K562 (cell line): ENCODE measurements at places on chromosomes 13 and 19. TPM values are rescaled to one million over a fixed set of nuclear protein-coding genes. Genes with fewer than 3 reads are reported as not detected.

FGF22 gene
- 0.58 and 0.86 TPM in 2 replicates for total RNA-seq

KISS1R gene
- 36.2 and 39.4 TPM in 2 replicates for total RNA-seq

C1QTNF9B gene
- total RNA-seq: 0.25 and 0.38 TPM in 2 replicates

TMEM205 gene
- total RNA-seq: 44.1 and 45.6 TPM in 2 replicates

ZSCAN4 gene
- total RNA-seq: not detected in 2 replicates

DNA sequence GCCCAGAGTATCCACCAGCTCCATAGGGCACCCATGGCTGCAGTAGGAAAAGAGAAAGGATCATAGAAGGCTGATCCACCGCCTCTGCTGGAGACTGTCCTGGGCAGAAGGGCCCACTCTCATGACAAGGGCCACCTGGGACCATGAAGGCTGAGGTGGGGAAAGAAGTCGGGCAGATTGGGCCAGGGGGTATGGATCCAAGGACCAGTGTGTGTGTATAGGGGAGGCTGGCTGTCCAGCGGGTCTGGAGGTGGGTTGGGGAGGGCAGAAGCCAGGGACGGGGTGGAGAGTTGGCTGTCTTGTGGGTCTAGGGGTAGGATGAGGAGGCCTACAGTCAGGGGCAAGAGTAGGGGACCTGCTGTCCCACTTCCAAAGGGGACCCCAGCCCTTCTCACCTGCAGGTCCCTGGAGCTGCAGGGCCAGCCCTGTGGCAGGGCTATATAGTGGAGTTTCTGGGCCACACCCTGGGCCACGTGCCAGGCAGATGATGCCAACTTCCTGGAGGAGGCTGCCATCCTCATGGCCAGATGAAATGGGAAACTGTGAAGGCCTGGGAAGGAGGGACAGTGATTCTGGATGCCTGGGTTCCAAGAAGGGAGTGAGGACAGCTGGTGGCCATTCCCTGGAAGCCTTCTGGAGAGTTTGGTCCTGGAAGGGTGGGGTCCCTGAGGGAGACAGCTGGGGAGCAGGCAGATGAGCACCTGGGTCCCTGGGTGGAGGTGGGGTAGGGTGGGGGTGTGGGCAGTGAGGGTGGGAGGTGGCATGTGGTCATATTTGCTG lies at the start of gene FCGBP:
Gene FCGBP, minus strand, starts transcription at position 51 of the 780 bp plus-strand sequence.
- DNase-seq: no peak
- no peaks in the 10 kb centered on the region for H3K36me3 ChIP-seq
- peaks cover 5% of the 10 kb centered on the region for H3K4me1 ChIP-seq
- H3K27me3 ChIP-seq: peaks cover 13% of the 10 kb centered on the region
- H3K4me3 ChIP-seq: no peak within 1 kb of the TSS

DNA sequence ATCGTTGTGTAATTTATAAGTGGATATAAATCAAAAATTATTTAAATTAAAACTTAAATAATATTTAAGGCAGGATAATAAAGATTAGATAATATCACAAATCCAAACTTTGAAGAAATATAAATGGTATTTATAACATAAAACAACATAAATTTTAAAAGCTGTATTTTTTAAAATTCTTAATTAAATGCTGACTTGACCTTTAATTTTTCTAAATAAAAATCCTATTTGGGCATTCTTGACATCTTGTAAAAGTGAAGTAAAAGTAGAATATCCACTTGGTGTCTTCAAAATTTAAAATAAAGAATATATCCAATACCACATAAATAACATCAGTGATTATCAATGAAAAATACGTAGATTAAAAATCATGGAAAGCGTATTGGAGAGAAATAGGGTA lies 87.7 kb downstream of the TNFSF13B start:
- no peak overlapping the region for H3K27ac ChIP-seq
- H3K4me3 ChIP-seq: no peak overlapping the region
- H3K27me3 ChIP-seq: no peaks in the 10 kb centered on the region
- H3K4me1 ChIP-seq: no peaks in the 10 kb centered on the region; the same call in 2 of the 3 replicates
- H3K36me3 ChIP-seq: no peaks in the 10 kb centered on the region

- DNase-seq: no peak
- no peaks in the 10 kb centered on the region; the same call in 1 of the 2 replicates for H3K4me1 ChIP-seq
- H3K27me3 ChIP-seq: no peaks in the 10 kb centered on the region
- peaks cover 24% of the 10 kb centered on the region; the same call in 2 of the 3 replicates for H3K36me3 ChIP-seq
Observed at GRCh38 chr13:99380921-99381645, 73.9 kb upstream of the GPR183 start.

DNA sequence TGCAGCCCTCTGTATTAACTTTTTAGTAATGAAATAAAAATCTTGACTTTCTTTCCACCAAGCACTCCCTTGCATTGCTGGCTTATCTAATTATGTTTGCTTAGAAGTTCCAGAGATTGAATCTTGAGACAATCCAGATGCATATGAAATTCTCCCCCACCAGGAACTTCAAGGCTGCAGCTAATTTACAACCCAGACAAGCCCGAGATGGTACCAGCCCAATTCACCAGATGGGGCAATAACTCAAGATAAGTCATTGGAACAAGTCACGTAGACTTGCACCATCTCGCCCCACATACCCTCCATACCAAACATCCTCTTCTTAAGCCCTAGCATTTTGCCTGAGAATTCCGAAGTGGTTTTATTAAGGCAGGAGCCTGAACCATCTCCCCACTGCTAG lies 29.0 kb downstream of the UTP14C start:
- H3K27me3 ChIP-seq: no peaks in the 10 kb centered on the region
- H3K27ac ChIP-seq: no peak overlapping the region
- H3K4me1 ChIP-seq: no peaks in the 10 kb centered on the region
- no peak overlapping the region for H3K4me3 ChIP-seq

DNA sequence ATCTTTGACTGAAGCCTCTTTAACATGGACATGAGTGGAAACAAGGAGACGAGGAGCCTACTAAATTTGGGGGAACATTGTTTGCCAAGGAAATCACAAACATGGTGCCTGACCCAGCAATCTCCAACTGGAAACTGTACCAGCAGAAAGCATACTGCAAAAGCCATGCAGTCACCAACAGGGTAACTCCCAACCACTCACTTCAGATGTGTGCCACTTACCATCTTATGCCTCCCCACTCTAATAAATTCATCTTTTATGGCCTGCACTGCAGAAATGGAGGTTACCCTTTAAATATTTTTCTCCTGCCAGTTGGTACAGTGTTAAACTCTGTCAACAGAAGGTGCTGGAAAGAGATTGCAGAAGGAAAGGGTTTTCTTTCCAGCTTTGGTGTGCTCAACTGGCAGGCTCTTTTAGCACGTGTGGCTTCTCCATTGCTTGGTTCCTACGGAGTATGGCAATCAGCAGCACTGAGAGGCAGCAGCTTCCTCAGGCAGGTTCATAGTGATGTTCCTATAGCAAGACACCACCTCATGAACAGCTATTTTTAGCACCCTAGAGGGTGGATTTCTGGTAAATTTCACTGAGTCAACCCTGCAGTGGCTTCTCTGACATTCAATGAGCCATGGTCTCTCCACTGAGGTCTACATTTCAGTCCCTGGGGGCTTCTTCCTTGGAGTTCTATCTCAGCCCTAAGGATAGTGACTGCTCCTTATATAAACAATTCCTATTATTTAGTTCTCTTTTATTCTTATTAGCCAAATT lies 21.4 kb downstream of the MIR17HG start:
- H3K36me3 ChIP-seq: no peaks in the 10 kb centered on the region
- no peaks in the 10 kb centered on the region for H3K4me1 ChIP-seq
- no peak overlapping the region for H3K27ac ChIP-seq
- no peaks in the 10 kb centered on the region for H3K27me3 ChIP-seq

DNA sequence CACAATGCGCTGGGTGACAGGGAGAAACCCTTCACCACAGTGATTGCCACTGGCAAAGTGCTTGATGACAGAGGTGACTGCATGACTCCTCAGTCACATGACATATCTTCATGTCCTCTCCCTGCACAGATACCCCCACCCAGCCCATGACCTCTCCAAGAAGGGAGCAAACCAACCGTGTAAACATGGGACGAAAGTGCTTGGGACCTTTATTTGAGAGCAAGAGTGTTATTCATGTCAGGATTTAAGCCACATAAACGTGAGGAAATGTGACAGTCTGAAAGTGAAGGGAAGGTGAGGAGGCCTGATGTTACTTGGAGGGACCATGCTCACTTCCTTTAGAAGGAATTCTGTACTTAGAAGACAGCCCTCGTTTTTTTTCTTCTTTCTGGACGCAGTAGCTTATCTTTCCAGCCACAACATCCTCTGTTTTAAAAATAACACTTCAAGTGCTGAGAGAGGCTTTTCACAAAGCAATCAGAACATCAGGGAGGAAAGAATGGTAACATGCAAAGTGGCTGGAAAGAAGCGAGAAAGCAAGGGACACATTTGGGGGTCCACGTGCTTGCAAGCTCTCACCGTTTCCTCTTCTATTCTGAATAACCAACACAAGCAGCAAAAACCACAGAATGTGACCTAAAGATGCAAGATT lies 35.6 kb downstream of the EPS15L1 start:
- H3K27me3 ChIP-seq: no peaks in the 10 kb centered on the region
- peak; percentile 70 for DNase-seq
- H3K4me3 ChIP-seq: no peak overlapping the region
- peak overlapping the region; percentile 50 for H3K27ac ChIP-seq
- peaks cover 61% of the 10 kb centered on the region; the same call in 2 of the 3 replicates for H3K36me3 ChIP-seq

GRCh38 chr13:114264886-114265611 lies 16.4 kb upstream of the UPF3A start:
- H3K27ac ChIP-seq: no peak overlapping the region
- no peak for DNase-seq
- peaks cover 94% of the 10 kb centered on the region for H3K36me3 ChIP-seq
- no peaks in the 10 kb centered on the region for H3K27me3 ChIP-seq

- DNase-seq: peak; percentile 28
- H3K36me3 ChIP-seq: no peaks in the 10 kb centered on the region
- H3K4me3 ChIP-seq: no peak overlapping the region
- H3K4me1 ChIP-seq: no peaks in the 10 kb centered on the region
- no peak overlapping the region for H3K27ac ChIP-seq
Observed at GRCh38 chr19:34556488-34556887, 74.9 kb downstream of the WTIP start.

DNA sequence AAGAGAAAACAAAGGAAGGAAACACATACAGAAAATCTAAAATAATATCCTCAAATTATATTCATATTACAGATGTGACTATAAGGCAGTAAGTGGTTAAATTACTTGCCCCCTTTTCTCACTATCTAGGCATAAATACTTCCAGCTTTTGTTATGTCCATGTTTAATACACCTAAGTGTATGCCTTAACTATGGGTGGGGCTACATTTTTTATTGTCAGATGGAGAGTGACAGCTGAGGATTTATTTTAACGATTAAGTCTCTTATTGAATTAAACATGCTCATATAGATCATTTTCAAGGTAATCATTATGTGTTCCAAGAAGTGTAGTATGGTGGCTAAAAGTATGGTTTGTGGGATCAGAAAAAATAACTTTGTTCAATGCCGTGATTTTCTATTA lies 909.3 kb downstream of the GPC5 start:
- no peaks in the 10 kb centered on the region for H3K36me3 ChIP-seq
- H3K27me3 ChIP-seq: no peaks in the 10 kb centered on the region
- no peak overlapping the region for H3K27ac ChIP-seq
- DNase-seq: no peak
- no peak overlapping the region for H3K4me3 ChIP-seq

DNA sequence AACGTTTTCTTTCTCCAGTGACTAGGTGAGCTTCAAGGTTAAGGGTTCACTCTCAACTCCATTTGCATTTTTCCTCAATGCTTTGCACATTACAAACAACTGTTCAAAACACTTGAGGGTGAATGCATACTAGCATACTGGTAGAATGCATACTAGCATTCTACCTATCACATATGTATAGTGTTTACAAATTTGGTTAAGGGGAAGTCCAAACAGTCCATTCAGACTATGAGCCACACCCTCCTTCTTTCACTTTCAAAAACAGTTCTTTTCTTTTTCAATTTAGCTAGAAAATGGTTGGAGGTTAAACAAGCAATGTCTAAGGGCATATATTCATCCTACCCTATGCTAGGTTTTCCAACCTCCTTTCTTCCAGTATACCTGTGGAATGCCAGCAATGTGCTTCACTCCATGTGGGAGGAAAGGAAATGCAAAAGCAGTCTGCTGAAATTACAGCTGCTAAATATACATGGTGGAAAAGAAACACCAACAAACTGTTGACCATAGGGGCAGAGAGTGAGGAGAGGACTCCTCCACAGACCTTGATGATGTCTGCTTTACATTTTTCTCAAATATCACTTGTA lies 102.6 kb downstream of the DOCK9 start:
- no peaks in the 10 kb centered on the region for H3K4me1 ChIP-seq
- peaks cover 31% of the 10 kb centered on the region; the same call in 2 of the 3 replicates for H3K36me3 ChIP-seq
- H3K27ac ChIP-seq: no peak overlapping the region
- DNase-seq: no peak
- H3K4me3 ChIP-seq: no peak overlapping the region
- no peaks in the 10 kb centered on the region for H3K27me3 ChIP-seq

GRCh38 chr19:51739466-51740213 lies 12.0 kb downstream of the FPR1 start:
- DNase-seq: no peak
- H3K27ac ChIP-seq: no peak overlapping the region
- no peak overlapping the region for H3K4me3 ChIP-seq

- DNase-seq: peak; percentile 25
- H3K27me3 ChIP-seq: no peaks in the 10 kb centered on the region
- peak overlapping the region; percentile 94 for H3K27ac ChIP-seq
Observed at GRCh38 chr13:29594303-29594709, 1.2 kb downstream of the SLC7A1 start.

- DNase-seq: no peak
- no peaks in the 10 kb centered on the region for H3K27me3 ChIP-seq
Observed at GRCh38 chr19:42275103-42275502, 6.1 kb downstream of the CIC start.

DNA sequence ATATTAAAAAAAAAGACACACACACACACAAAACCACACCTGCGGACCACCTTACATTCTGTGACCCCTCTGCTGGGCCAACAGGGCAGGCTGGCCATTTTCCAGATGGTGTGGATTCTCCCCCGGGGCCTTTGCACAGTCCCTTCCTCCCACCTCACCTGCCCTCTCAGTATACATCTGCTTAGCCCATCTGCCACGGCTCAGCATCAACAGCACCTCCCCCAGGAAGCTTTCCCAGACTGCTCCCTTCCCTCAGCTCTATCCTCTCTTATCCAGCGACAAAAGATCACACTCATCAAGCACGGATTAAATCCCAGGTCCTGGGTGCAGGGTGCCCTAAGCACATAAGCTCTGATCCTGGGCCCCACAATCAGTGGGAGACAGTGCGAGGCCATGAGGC lies 4.5 kb downstream of the ZNF787 start:
- DNase-seq: no peak
- H3K36me3 ChIP-seq: peaks cover 56% of the 10 kb centered on the region
- no peaks in the 10 kb centered on the region for H3K27me3 ChIP-seq
- no peak overlapping the region for H3K4me3 ChIP-seq

- H3K4me1 ChIP-seq: peaks cover 27% of the 10 kb centered on the region
- no peaks in the 10 kb centered on the region for H3K27me3 ChIP-seq
- H3K27ac ChIP-seq: no peak overlapping the region
- no peaks in the 10 kb centered on the region for H3K36me3 ChIP-seq
- no peak for DNase-seq
Observed at GRCh38 chr19:48696353-48697010, 711 bp downstream of the FUT2 start.
